Hair follicular keratinocyte (primary cell): ENCODE measurements at places on chromosomes 16 and 17. TPM values are rescaled to one million over a fixed set of nuclear protein-coding genes. Genes with fewer than 3 reads are reported as not detected.

Gene OR1F1
- not detected in 2 replicates for total RNA-seq

Gene GAS2L2
- total RNA-seq: not detected in 2 replicates

Gene OTOP2
- total RNA-seq: not detected in 2 replicates

Gene PRR35
- total RNA-seq: not detected in 2 replicates

Gene MYL4
- total RNA-seq: not detected in 2 replicates

Gene SNTB2
- total RNA-seq: 19.3 and 24.6 TPM in 2 replicates

Gene HASPIN
- total RNA-seq: 5.0 and 10.8 TPM in 2 replicates

Gene ARL5C
- total RNA-seq: not detected in 2 replicates

Gene TBC1D3G
- not detected in 2 replicates for total RNA-seq

Gene PPM1E
- under 0.01 and 0.04 TPM in 2 replicates for total RNA-seq

Gene SRCIN1
- total RNA-seq: 0.31 and 1.0 TPM in 2 replicates

Gene POLR2C
- 116 and 128 TPM in 2 replicates for total RNA-seq

Gene CACNG5
- not detected in 2 replicates for total RNA-seq

Gene CLEC19A
- total RNA-seq: not detected in 2 replicates

Gene SEPTIN1
- not detected in 2 replicates for total RNA-seq

Gene KCTD19
- total RNA-seq: not detected in 2 replicates

Gene CTRB1
- total RNA-seq: not detected in 2 replicates

Gene PIRT
- total RNA-seq: not detected in 2 replicates

Gene TBC1D3E
- not detected in 2 replicates for total RNA-seq

Gene CCL17
- not detected in 2 replicates for total RNA-seq

Gene CCDC200
- not detected in 2 replicates for total RNA-seq

Gene SMPD3
- 0.08 TPM in 1 of 2 replicates, not detected in the other for total RNA-seq

Gene C17orf50
- total RNA-seq: not detected in 2 replicates

Gene PRAC2
- not detected in 2 replicates for total RNA-seq

Gene UNC13D
- total RNA-seq: 0.87 and 1.2 TPM in 2 replicates

Gene PLXDC1
- 0.08 TPM in 1 of 2 replicates, not detected in the other for total RNA-seq

Gene PDPR
- 6.6 and 6.9 TPM in 2 replicates for total RNA-seq

Gene C16orf46
- total RNA-seq: 0.11 and 0.39 TPM in 2 replicates

Gene LDHD
- total RNA-seq: 0.53 and 2.7 TPM in 2 replicates

Gene ABCC6
- not detected in 2 replicates for total RNA-seq

Gene WNT9B
- not detected in 2 replicates for total RNA-seq

Gene KCNAB3
- total RNA-seq: 0.38 and 1.3 TPM in 2 replicates

Gene FUS
- 26.5 and 51.1 TPM in 2 replicates for total RNA-seq

Gene JPH3
- total RNA-seq: not detected in 2 replicates

Gene CD300LF
- not detected in 2 replicates for total RNA-seq

Gene ARL6IP1
- total RNA-seq: 145 and 219 TPM in 2 replicates

Gene ACSM5
- total RNA-seq: not detected in 2 replicates

Gene SLC35G6
- not detected in 2 replicates for total RNA-seq

Gene HLF
- not detected in 2 replicates for total RNA-seq

Gene MMP2
- 9.9 and 15.9 TPM in 2 replicates for total RNA-seq

Gene TMIGD1
- not detected in 2 replicates for total RNA-seq

Gene ABCA10
- 0.55 TPM in 1 of 2 replicates, not detected in the other for total RNA-seq

Gene ZCCHC14
- total RNA-seq: 2.9 and 3.0 TPM in 2 replicates

Gene NOTUM
- not detected in 2 replicates for total RNA-seq

Gene CTRB2
- total RNA-seq: not detected in 2 replicates

Gene AOC3
- total RNA-seq: 0.08 and 0.31 TPM in 2 replicates

Gene BCL6B
- 0.39 TPM in 1 of 2 replicates, not detected in the other for total RNA-seq

Gene KRT17
- 10,873 and 11,761 TPM in 2 replicates for total RNA-seq

Gene HSPB9
- total RNA-seq: not detected in 2 replicates

Gene GNGT2
- not detected in 2 replicates for total RNA-seq

Gene TP53TG3B
- not detected in 2 replicates for total RNA-seq

Gene ATP1B2
- not detected in 2 replicates for total RNA-seq
